Hindlimb muscle (tissue), 1 donor: ENCODE measurements at places on chromosomes 2 and 18.
A peak's percentile ranks its signal among the peaks of the same experiment; 100 is the strongest.

DNA sequence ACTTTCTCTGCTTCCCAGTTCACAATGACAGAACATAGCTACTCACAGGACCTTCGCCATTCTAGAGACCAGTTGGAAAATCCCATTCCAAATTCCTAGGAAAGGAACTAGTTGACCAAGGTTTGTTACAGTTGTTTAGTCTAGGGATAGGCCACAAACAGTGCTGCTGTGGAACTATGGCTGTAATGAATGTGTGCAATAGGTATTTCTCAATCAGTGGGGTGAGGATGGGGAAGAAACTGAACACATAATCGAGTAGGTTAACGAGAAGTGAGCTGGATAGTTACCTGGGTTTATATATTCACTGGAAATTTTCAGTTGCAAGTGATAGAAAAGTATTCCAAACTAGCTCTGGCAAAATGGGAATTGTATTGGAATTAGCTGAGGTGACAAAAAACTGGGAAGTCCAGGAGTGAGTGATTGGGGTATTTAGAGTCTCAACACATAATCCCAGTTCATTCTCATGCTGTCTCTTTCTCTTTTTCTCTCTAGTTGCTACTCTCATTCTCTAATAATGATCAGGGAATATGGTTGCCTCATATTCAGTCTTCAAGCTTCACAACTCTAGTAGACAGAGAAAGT is 18.2 kb upstream of the HMSD start:
- DNase-seq = no peak

DNA sequence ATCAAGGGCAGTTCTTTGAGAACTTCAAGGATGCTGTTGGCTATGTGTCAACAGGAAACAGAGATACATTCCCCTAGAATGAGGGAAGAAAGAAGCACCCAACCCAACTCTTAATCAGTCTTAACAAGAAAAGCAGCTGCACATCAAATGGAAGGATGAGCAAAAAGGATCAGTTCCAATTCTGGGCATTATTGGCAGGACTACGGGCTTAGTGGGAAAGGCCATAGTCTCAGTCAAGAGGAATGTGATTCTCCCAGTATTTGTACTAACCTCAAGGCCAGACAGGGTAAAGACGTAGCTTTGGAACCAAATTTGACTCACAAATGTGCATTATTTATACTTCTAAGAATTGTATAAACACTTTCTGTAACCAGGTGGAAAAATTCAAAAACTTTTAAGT is 18.2 kb downstream of the BMP10 start:
- no peak for DNase-seq

DNA sequence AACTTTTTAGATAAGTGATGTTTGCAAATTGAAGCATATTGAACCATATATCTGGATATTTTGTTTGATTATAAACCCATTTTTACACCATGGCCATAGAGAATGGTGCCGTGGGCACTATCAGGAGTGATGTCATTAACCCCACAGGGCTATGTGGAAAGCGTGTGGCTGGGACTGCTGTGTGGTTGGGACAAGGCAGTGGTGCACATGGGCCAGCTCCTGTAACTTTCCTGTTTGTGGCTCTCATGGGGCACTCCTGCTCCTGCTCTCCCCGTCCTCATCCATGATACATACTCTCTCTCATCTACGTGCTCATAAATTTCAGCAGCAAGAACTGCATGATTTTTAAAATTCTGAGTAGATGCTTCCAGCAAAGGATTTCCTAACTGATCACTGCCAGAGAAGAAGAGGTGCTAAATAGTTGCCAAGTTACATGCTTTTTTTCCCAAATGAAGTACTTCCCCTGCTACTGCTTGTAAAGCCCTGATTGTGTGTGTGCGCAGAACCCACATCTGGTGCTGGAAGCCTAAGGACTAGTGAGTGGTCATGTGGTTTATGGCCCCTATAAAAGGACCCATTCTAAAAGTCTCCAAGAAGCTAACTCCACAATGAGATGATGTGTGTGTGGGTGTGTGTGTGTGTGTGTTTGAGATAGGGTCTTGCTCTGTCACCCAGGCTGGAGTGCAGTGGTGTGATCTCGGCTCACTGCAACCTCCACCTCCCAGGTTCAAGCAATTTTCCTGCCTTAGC is 240.8 kb downstream of the NEDD4L start:
- no peak for DNase-seq

DNA sequence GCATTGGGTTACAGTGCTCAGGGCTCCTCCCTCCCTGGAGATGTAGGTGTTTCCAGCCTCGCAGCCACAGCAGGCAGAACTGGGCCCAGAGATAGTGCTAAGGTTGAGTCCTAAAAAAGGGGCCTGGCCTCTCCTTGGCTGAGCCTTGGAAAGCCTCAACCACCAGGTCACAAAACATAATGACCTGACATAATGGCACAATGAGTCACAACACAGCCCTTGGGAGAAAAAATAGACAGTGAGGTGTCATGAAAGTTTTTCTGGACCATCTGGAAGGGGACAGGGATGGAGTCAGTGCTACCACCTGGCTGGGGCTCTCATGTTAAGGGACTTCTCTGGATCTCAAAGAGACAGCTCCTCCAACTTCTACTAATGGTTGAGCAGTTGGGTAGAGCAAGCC is 92.4 kb upstream of the LCLAT1 start:
- no peak for DNase-seq

DNA sequence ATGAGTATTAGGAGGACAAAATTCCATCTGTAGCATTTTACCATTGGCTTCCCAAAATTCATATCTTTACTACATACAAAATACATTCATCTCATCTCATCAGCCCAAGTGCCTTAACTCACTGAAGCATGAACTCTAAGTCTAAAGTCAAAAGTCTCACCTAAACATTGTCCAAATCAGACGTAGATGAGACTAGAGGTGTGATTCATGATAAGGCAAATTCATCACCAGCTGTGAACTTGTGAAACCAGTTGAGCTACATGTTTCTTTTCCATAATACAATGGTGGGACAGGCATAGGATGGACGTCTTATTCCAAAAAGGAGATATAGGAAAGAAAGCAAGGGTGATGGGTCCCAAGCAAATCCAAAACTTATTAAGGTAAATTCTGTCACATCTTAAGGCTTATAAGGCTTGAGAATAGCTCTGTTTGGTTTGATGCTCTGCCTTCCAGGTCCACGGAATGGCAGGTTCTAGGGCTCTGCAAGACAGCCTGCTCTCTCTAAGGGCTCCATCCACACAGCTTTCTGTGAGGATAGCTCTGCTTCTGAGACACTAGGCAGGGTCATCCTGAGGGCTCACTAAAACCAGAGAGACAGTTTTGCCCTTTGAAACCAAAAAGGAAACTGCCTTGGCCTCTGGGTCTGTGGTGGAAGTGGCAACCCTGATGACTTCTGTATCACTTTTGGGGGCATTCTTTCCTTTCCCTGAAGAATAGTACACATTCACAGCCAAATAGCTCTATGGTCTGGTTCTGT is 9.6 kb downstream of the IFIH1 start:
- DNase-seq = no peak

GRCh38 chr2:31297751-31298150 is 63.8 kb downstream of the EHD3 start:
- no peak for DNase-seq

GRCh38 chr2:6109831-6110230 is 417.6 kb downstream of the SOX11 start:
- DNase-seq = no peak

- no peak for DNase-seq
Observed at GRCh38 chr2:117815946-117816345, 1.5 kb downstream of the DDX18 start.

DNA sequence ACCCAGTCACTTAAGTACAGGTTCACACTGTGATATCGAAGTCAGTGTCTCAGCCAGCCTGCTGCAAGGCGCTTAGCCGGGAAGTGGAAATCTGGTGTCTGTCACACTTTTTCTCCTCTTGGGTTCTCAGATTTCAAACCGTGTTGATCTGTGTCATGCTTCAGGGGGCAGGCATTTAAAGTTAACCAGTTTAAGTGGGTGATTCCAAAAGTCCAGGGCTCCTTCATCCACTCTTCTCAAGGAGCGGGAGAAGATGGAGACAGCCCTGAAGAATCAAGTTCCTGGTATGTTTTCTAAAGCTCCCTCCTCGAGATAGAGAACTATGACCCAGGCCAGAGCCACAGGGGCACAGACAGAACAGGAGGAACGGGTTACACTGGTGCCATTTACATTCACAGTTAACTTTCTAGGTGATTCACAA is 331.7 kb downstream of the GBX2 start:
- DNase-seq = no peak

GRCh38 chr2:201735486-201735885 is 37.0 kb upstream of the MPP4 start:
- DNase-seq = no peak

DNA sequence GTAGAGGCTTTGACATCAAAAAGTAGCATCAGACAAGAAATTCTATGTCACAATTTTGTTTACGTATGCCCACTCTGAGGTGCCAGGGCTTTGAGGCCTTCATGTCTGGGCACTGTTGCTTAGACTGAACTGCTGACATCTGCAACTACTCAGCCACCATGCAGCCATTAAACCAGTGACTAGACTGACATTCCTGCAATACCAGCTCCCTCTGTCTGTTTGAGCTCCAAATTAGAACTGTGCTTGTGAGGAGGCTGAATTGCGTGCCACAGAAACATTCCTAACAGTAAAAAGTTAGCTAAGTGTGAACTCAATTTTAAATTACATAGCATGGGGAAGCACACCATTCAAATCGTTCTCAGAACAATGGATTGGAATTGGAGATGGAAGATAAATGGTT is 163.2 kb downstream of the INSIG2 start:
- DNase-seq = no peak

DNA sequence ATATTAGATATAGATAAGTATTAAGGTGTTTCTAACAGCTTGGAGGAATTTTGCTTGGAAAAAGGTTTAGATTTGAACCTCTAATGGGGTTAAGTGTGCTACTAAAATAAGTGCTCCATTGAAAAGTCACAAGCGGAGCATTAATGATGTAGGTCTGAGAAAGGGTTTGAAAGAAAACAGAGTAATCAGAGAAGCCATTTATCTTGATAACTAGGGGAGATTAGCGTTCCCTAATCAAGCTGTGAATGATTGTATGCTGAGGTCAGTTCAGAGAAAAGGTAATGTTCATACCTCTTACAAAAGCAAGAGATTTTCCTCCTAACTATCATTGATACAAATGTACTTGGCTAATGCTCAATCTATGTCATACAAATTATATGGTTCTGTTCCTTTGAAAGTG is 1.5 kb downstream of the ARHGAP25 start:
- DNase-seq = no peak

- no peak for DNase-seq
Observed at GRCh38 chr2:237281836-237282306, 132.1 kb downstream of the COL6A3 start.

- DNase-seq = no peak
Observed at GRCh38 chr2:77999376-77999775, 477.2 kb upstream of the LRRTM4 start.

DNA sequence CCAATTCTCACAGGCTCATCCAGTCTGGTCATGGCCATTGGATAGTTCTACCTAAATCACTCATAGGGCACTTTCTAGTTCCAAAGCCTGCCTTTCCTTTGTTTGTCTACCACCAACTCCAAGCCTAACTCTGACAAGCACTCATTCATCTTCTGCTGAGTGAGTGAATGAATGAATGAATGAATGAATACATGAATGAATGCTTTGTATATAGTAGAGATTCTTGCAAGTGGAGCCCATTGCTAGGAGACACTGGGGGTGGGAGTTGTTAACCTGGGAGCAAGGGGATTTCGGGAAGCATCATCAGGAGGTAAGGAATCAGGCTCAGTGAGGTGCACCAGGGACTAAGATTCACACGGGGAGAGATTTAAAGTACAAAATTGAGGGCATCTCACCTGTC is 3.3 kb upstream of the MOCOS start:
- DNase-seq = no peak

GRCh38 chr2:236972491-236973342 is 113.0 kb upstream of the COPS8 start:
- peak; percentile 57 for DNase-seq

GRCh38 chr2:137115081-137115794 is 349.9 kb downstream of the THSD7B start:
- no peak for DNase-seq

- DNase-seq = peak; percentile 45
Observed at GRCh38 chr18:23941791-23942190, 72.8 kb upstream of the TTC39C start.

GRCh38 chr18:13813271-13813849 is 10.6 kb upstream of the MC5R start:
- DNase-seq = peak; percentile 36

DNA sequence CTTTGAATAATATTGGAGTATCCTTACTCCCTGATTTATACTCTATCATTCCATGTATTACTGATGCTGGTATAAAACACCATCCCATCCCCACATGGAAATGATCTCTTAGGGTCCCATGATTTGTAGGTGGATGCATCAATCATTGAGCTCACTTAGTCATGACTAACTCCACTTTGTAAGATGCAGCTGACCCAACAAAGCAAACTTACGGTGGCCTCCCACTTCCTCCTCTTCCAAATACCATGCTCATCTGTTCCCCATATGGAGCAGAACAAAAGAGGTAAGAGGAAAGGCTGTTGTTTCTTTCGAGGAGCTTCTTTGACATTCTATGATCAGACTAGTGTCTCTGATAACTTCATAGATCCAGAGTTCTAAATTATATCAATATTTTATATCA is 640.2 kb upstream of the SLC39A10 start:
- no peak for DNase-seq

- DNase-seq = no peak
Observed at GRCh38 chr18:65057439-65058083, 693.3 kb upstream of the CDH7 start.

DNA sequence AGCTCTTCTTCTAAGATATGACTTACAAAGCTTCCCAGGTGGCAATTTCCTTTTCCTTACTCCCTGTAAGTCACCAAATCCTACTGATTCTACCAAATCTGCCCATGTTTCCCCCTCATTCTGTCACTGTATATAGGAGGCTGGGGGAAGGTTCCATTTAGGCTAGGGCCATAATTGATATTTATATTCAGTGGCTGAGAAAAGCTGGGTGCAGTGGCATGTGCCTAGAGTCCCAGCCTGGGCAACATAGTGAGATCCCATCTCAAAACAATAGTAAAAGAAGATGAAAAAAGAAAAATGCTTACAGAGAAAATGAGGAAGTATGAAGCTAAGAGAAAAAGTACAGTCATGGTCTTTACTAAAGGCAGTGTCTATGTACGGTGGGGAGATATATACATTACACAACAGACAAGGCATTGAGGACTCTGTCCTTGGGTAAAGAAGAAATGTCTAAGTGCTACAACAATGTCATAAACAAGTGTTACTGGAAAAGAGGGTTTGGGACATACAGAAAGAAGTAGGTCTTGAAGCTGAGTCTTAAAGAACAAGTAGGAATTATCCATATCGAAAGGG is 4.8 kb downstream of the CWC22 start:
- no peak for DNase-seq

GRCh38 chr18:23494992-23495391 is 8.3 kb upstream of the RMC1 start:
- no peak for DNase-seq

GRCh38 chr2:105103481-105103880 is 65.6 kb downstream of the MRPS9 start:
- no peak for DNase-seq
